ENCODE measurements at places on chromosomes 16 and 17. TPM values are rescaled to one million over a fixed set of nuclear protein-coding genes. Genes with fewer than 3 reads are reported as not detected.

Gene EVPL
- total RNA-seq = 0.19 TPM

Gene TSEN54
- 34.8 TPM for total RNA-seq

DNA sequence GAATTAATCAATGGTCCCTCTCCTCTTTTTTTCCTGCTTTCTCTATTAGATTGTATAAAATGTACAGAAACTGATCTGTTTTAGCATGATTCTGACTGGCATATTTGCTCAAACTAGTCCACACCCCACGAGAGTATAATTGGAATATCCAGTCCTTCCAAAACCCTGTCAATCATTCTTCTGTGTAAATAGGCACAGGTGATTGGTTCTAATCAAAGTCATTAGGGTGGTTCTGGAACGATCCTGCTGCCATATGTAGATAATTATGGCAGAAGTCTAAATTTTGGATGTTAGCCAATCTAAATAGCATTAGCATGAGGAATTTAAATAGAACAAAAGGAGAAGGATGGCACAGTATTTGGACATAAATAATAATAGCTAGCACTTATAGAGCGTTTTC is 165.7 kb downstream of the SHISA6 start:
- no peak for DNase-seq

DNA sequence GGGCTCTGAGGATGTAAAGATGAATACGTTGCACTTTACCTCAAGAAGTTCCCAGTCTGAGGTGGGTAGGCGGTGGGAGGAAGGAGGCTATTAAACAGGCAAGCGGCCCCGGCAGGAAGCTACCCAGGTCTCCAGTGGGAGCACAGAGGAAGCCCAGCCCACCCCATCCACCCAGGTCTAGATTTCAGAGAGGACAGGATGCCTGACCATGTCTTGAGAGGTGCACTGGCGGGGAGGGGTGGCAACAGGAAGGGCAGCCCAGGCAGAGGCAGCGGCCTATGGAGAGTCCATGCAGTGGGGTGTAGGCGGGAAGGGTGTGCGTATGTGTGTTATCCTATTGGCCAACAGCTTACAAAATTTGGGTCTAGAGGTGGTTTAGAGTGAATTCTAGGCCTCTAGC is 13.9 kb downstream of the SARM1 start:
- DNase-seq = peak; percentile 26

GRCh38 chr17:75980188-75981018 is 1.4 kb downstream of the TEN1 start:
- no peak for DNase-seq
